ENCODE measurements at places on chromosomes 2 and 18.

- DNase-seq: no peak
Measured at GRCh38 chr2:200788121-200788718, 23.5 kb upstream of the BZW1 start.

- DNase-seq: no peak
Measured at GRCh38 chr2:222797261-222797660, 63.6 kb upstream of the ACSL3 start.

GRCh38 chr2:41711736-41712135 is 336.1 kb upstream of the PKDCC start:
- DNase-seq: no peak

- DNase-seq: no peak
Measured at GRCh38 chr2:79191816-79192215, 32.3 kb upstream of the REG3A start.
